T-helper 17 cell (primary cell): ENCODE measurements at places on chromosomes 5 and 9.

- DNase-seq: no peak
These were observed 551.2 kb upstream of the KLF4 start for GRCh38 chr9:108040783-108041182.

DNA sequence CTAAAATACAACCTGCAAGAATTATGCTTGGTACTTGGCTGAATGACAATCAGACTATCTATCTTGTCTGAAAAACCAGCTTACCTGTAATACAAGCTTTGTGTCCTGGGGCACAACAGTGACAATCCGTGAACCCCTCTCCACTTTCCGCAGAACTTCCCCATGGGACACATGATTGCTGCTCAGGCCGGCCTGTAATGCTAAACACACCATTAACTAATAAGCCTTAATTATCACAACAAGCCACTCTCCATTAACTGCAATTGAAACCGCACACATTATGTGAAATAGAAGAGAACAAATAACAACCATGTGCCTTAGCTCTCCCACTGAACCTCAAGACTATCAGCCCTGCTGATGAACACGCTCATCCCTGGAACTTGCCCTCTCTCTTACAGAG, 33.7 kb downstream of the ELP1 start:
- no peak for DNase-seq

- no peak for DNase-seq
These were observed 7.0 kb upstream of the LOX start for GRCh38 chr5:122085041-122085440.

- DNase-seq: no peak
These were observed 349.2 kb upstream of the MEF2C start for GRCh38 chr5:89232139-89232603.

- DNase-seq: no peak
These were observed 7.4 kb downstream of the BRD3OS start for GRCh38 chr9:134032456-134033222.

DNA sequence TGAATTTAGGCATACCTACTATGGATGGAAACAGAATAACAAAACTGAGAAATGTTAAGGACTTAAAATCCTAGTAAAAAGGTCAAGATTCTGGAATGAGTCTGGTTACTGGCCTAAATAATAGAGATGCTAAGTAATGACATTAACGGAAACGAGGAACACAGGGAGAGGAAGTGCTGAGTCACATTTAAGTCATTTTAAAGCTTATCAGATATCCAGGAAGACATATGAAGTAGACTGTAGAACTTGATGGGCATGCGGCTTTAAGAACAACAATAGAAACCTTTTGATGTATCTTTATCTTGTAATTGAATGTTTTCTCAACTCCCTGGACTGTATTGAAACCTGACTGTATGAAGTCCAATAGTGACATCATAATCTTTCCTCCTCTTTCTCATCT, 1251.4 kb upstream of the CDH6 start:
- DNase-seq: no peak
